ENCODE measurements at places on chromosomes 3 and 15. TPM values are rescaled to one million over a fixed set of nuclear protein-coding genes. Genes with fewer than 3 reads are reported as not detected.

DNA sequence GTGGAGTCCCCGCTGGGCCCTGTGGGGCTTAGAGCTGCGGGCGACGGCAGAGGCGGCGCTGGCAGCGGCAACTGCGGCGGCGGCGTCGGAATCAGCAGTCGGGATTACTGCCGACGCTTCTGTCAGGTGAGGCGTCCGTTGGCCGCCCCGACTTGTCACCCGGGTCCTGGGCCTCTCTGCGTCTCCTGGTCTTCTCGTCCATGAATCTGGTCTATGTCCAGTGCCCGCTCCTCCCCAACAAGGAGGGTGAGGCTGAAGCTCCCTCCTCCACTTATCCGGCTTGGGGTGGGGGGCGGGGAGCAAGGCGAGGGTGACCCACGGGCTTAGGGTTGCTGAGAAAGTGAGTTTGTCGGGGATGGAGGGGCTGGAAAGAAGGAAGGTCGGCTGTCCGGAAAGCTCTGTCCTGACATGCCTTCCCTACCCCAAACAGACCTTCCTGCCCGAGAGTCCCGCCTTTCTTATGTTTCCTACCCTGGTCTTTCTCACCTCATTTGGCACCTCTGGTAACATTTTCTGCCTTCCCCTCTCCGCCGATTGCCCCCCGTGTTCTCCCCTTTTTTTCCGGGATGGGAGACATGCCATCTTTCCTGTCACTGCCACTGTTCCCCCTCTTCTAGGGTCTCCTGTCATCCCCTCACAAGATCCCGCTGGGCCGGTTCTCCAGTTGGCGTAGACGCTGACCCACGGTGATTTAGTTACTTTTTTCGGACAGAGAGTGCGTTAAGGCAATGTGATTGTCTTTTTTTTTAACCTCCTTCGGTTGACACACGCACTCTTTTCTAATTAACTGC, 520 bp downstream of the ZNF654 start:
- H3K4me3 ChIP-seq: peak overlapping the region; percentile 98
- peaks cover 2% of the 10 kb centered on the region for H3K27me3 ChIP-seq
- peaks cover 25% of the 10 kb centered on the region for H3K36me3 ChIP-seq
- DNase-seq: no peak
- H3K27ac ChIP-seq: peak overlapping the region; percentile 82
- peaks cover 59% of the 10 kb centered on the region for H3K4me1 ChIP-seq

DNA sequence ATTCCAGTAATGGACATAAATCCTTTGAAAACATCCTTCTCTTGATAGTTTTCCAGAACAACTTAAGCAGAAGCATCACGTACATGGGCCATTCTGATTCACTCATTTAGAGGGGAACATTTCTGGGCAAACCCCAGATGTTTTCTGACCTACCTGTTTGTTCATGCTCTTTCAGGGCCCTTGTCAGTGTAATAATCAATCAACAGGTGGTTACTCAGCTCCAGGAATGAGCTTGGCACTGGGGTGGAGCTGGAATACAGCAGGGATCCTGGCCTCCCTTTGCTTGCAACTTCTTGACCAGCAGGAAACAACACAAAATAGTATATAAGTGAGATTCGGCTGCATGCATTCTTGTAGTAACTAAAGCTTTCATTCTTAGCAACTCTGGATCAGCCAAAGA, 9.2 kb upstream of the UBE2E1 start:
- no peaks in the 10 kb centered on the region for H3K4me1 ChIP-seq
- H3K27ac ChIP-seq: no peak overlapping the region
- no peaks in the 10 kb centered on the region for H3K36me3 ChIP-seq
- H3K4me3 ChIP-seq: no peak overlapping the region

GRCh38 chr3:158658889-158659288, 13.6 kb downstream of the LXN start:
- peaks cover 8% of the 10 kb centered on the region for H3K4me1 ChIP-seq
- H3K27ac ChIP-seq: no peak overlapping the region
- H3K4me3 ChIP-seq: no peak overlapping the region
- H3K36me3 ChIP-seq: peaks cover 9% of the 10 kb centered on the region
- no peak for DNase-seq
- H3K27me3 ChIP-seq: 0 out of 2 replicates have a peak, but pooled peaks cover 2% of the 10 kb centered on the region

- H3K36me3 ChIP-seq: no peaks in the 10 kb centered on the region
- H3K27me3 ChIP-seq: no peaks in the 10 kb centered on the region
- H3K4me3 ChIP-seq: no peak overlapping the region
- H3K4me1 ChIP-seq: no peaks in the 10 kb centered on the region
Observed at GRCh38 chr3:144482876-144483275, 511.3 kb downstream of the DIPK2A start.

DNA sequence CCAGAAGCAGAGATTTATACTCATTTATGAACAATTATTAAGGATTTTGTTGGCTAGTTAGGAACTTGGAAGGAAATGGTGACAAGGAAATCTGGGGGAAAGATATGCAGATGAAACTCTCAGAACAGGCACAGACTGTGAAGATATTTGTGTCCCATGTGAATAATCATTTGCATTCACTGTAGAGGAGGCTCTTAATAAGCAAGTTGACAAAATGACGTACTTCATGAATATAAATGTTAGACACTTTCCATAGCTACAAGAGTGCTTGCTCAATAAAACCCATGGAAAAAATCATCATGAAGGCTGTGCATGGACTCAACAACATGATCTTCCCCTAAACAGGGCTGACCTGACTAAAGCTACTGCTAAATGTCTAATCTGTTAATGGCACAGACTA, 59.7 kb downstream of the MAP4 start:
- peaks cover 14% of the 10 kb centered on the region for H3K4me1 ChIP-seq
- H3K4me3 ChIP-seq: no peak overlapping the region
- peaks cover 12% of the 10 kb centered on the region for H3K36me3 ChIP-seq
- no peak for DNase-seq

- H3K36me3 ChIP-seq: peaks cover 10% of the 10 kb centered on the region
- DNase-seq: no peak
- H3K27me3 ChIP-seq: no peaks in the 10 kb centered on the region
- H3K4me1 ChIP-seq: no peaks in the 10 kb centered on the region
Observed at GRCh38 chr3:36924744-36925521, 19.9 kb downstream of the TRANK1 start.

GRCh38 chr3:128800241-128801187, 74.5 kb downstream of the RAB7A start:
- H3K36me3 ChIP-seq: peaks cover 48% of the 10 kb centered on the region
- no peak overlapping the region for H3K27ac ChIP-seq
- DNase-seq: no peak
- no peaks in the 10 kb centered on the region for H3K27me3 ChIP-seq
- H3K4me3 ChIP-seq: no peak overlapping the region

GRCh38 chr3:119794971-119795612, 13.2 kb downstream of the NR1I2 start:
- peaks cover 12% of the 10 kb centered on the region for H3K4me1 ChIP-seq
- H3K27me3 ChIP-seq: peaks cover 12% of the 10 kb centered on the region
- no peak overlapping the region for H3K4me3 ChIP-seq
- no peak overlapping the region for H3K27ac ChIP-seq
- H3K36me3 ChIP-seq: no peaks in the 10 kb centered on the region

DNA sequence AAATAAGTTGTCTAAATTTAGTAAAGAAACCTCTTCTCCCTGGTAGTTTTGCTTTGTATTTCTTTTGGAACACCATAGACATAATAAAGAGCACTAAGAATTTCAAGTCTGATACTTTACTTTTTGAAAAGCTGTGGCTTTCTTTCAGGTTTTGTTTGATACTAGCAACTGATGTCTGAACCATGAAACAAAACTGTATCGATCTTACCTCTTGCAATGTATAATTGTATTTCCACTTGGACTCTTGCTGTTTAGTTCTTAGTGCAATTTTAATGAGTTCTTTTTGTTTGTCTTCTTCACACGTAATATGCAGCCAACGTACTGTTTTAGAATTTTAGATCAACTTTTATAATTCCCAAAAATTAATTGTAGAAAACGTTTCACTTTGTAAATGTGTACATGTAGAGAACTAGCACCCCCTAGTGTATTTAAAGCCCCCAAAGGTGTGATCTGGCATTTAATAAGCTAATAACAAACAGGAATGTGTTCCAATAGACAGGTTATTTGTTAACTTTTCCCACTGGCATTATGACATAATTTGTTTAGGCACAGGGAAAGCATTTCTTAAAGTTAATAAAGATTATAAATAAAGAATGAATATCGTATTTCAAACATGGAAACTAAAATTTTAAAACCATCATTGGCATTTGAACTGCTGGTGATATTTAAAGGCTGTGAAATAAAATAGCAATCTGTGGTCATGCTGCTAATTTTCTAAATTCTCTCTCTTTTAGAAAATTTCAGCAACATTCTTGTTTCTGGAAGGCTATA, 289.1 kb upstream of the DNAJC19 start:
- no peak overlapping the region for H3K4me3 ChIP-seq
- H3K27me3 ChIP-seq: no peaks in the 10 kb centered on the region
- no peaks in the 10 kb centered on the region for H3K36me3 ChIP-seq
- DNase-seq: no peak

GRCh38 chr15:78175330-78175729, 26.2 kb downstream of the IDH3A start:
- H3K27me3 ChIP-seq: no peaks in the 10 kb centered on the region
- no peak for DNase-seq
- H3K4me3 ChIP-seq: no peak overlapping the region
- no peak overlapping the region for H3K27ac ChIP-seq

DNA sequence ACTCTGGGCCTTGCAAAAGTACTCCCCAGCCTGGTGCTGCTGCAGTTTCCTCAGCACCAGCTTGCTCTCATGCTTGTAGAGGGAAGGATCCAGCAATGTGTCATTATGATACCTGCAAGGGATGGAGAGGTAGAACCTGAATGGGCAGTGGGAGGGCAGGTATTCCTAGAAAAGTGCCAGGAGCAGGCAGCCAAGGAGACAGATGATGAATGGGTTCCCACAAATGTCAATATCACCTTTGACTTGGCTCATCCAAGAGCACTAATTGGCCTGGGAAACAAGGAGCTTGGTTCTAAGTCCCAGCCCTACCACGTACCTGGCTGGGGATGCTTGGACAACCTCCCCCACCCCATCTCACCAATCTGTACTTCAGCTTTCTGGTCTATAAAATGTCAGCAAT, 9.4 kb downstream of the CILP start:
- H3K27ac ChIP-seq: no peak overlapping the region
- peaks cover 24% of the 10 kb centered on the region for H3K27me3 ChIP-seq
- DNase-seq: no peak
- H3K36me3 ChIP-seq: no peaks in the 10 kb centered on the region
- H3K4me1 ChIP-seq: no peaks in the 10 kb centered on the region

- no peaks in the 10 kb centered on the region for H3K36me3 ChIP-seq
- H3K4me3 ChIP-seq: no peak overlapping the region
- H3K4me1 ChIP-seq: peaks cover 19% of the 10 kb centered on the region
- H3K27ac ChIP-seq: no peak overlapping the region
- DNase-seq: no peak
Observed at GRCh38 chr3:128369881-128370642, 96.6 kb downstream of the DNAJB8 start.

DNA sequence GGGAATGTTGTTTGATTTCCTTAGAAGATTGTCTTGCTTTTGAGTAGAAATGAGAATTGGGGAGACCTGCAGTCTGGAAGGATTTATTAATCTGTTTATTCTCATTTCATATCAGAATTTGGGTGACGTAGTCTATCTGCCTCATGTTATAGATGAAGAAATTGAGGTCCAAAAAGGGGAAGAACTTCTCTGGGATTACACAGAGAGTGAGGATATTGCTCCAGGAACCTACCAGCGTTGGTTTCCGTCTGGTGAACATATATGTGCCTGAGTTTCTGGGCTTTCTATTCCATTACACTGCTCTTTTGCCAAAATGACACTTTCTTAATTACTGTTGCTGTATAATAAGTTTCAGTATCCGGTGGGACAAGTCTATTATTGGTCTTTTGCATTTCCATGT, 51.8 kb downstream of the CTDSPL start:
- H3K36me3 ChIP-seq: peaks cover 7% of the 10 kb centered on the region
- H3K27me3 ChIP-seq: no peaks in the 10 kb centered on the region
- no peak overlapping the region for H3K27ac ChIP-seq

GRCh38 chr3:13272831-13273603, 147.1 kb downstream of the NUP210 start:
- H3K27me3 ChIP-seq: peaks cover 47% of the 10 kb centered on the region
- DNase-seq: no peak
- H3K4me3 ChIP-seq: no peak overlapping the region
- H3K4me1 ChIP-seq: peaks cover 4% of the 10 kb centered on the region
- no peaks in the 10 kb centered on the region for H3K36me3 ChIP-seq

DNA sequence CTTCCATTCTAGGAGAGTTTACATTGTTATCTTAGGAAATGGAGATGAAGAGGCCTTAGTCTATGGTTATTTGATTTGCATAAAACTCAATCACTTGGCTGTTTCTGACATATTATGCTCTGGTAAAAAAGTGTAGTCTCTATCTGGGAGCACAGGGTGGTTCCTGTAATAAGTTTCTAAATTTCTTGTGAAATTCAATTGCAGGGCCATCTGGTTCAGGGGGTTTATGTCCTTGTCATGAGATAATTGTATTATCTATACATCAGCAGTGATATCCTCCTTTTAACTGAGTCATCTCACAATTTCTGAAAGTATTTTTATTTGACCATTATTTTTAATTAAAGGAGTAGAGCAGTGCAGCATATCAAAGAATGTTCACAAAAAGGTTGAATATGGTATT, 203.3 kb downstream of the MFSD1 start:
- H3K4me1 ChIP-seq: no peaks in the 10 kb centered on the region
- no peak overlapping the region for H3K4me3 ChIP-seq
- H3K36me3 ChIP-seq: no peaks in the 10 kb centered on the region
- peaks cover 1% of the 10 kb centered on the region for H3K27me3 ChIP-seq
- H3K27ac ChIP-seq: no peak overlapping the region
- no peak for DNase-seq

GRCh38 chr15:37898362-37898761, 36.1 kb upstream of the TMCO5A start:
- DNase-seq: no peak
- H3K4me1 ChIP-seq: peaks cover 40% of the 10 kb centered on the region
- H3K36me3 ChIP-seq: no peaks in the 10 kb centered on the region
- no peak overlapping the region for H3K27ac ChIP-seq
- no peak overlapping the region for H3K4me3 ChIP-seq

GRCh38 chr15:85625856-85626255, 168.9 kb downstream of the KLHL25 start:
- peak overlapping the region; percentile 61 for H3K27ac ChIP-seq
- no peaks in the 10 kb centered on the region for H3K27me3 ChIP-seq
- DNase-seq: no peak
- peaks cover 12% of the 10 kb centered on the region for H3K4me1 ChIP-seq

The FHIT gene
- total RNA-seq: 0.23 TPM

The FANCD2OS gene
- not detected for total RNA-seq

The DAZL gene
- not detected for total RNA-seq

The SLC22A14 gene
- total RNA-seq: 0.09 TPM

The SHC4 gene
- total RNA-seq: 3.0 TPM

Data from HFFc6 (cell line).